ENCODE measurements at places on chromosomes 4 and X.

DNA sequence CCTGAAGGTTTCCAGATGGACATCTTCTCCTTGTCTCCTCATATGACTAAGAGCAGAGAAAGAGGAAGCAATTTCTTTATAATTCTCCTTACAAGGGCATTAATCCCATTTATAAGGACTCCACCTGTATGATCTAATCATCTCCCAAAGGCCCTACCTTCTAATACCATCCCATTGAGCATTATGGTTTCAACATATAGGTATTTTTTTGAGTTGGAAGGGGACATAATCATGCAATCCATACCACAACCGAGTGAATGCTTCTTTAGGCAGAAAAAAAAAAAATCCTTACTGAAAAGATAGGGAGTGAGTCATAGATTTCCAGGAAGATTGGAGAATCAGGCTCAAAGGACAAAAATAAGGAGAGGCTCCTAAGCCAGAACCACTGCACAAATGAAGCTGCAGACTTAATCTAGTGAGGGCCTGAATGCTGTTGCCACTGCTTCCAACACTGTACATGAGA lies 312.5 kb upstream of the HS3ST1 start:
- no peak for DNase-seq

GRCh38 chr4:30719454-30720020 lies 632 bp upstream of the PCDH7 start:
- peak; percentile 66 for DNase-seq

DNA sequence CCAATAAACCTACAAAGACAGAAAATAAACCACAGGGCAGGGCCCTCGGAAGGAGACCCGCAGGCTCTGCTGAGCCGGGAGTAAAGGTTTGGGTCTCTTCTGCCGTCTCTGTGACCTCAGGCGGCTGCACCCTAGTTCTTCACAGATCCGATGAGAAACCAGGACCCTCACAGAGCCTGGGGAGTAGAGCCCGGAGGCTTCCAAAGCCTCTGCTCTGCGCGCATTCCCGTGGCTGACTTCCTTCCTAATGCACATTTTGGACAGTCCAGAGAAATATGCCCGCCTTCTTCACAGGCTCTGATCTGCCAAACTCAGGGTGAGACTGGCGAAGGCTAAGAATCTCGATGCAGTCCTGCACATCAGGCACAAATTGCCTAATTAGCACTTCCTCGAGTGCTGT lies 245.5 kb downstream of the EVC2 start:
- no peak for DNase-seq

DNA sequence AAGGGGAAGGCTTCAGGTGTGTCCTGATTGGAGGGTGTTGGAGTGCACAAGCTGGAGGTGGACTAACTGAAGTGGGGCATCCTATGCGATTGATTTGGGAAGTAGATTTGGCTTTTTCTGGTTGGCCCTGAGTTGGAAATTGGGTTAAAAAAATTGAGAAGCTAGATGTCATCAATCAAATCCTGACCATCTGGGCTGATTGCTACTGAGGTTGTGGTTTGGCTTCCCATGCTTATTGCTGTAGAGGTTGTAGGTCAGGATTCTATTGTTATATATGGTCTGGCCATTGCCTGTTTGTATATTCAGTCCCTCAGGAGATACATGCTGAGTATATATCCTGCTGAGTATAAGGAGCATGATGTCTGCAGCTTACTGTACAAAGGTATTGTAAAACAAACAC lies 7.7 kb upstream of the ZNF81 start:
- no peak for DNase-seq

DNA sequence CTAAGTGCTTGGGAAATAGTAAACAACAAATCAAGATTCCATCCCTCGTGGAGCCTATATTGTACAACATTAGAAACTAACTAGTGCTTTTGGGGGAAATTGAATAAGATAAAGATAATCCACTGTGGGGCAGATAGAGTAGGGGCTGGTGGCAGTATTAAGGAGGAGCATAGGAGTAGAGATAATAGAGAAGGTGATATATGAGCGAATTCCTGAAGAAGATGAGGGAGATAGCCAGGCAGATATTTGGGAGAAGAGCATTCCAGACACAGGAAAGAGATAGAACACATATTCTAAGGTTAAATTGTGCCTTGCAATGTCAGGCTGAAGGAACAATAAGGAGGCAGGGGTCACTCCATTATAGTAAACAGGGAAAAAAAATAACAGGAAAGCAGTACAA lies 218.2 kb downstream of the GRID2 start:
- no peak for DNase-seq

DNA sequence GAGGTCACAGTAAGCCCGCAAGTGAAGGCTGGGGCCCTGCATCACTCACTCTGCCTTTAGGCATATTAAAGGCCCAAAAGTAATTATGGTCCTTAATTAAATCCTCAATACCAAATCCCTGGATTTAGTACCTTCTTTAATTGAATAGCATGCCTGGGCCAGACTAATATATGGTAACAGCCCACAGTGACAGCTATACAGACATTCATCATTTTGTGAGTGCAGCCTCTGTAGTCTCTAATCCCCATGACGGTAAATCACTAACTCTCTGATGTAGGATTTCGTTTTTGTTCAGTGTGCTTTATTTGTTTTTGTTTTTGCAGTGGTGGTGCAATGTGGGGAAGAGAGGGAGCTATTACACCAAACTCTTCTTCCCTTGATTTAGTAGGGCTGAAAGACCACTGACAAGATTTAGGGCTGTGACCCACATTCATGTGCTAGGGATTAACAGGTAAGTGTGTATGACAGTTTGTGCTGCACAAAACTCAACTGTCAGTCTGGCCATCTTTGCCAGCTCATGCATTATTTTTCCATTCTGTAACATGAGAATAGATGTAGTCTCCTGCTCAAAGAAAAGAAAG lies 60.6 kb upstream of the SLC39A8 start:
- DNase-seq, result peak; percentile 95

DNA sequence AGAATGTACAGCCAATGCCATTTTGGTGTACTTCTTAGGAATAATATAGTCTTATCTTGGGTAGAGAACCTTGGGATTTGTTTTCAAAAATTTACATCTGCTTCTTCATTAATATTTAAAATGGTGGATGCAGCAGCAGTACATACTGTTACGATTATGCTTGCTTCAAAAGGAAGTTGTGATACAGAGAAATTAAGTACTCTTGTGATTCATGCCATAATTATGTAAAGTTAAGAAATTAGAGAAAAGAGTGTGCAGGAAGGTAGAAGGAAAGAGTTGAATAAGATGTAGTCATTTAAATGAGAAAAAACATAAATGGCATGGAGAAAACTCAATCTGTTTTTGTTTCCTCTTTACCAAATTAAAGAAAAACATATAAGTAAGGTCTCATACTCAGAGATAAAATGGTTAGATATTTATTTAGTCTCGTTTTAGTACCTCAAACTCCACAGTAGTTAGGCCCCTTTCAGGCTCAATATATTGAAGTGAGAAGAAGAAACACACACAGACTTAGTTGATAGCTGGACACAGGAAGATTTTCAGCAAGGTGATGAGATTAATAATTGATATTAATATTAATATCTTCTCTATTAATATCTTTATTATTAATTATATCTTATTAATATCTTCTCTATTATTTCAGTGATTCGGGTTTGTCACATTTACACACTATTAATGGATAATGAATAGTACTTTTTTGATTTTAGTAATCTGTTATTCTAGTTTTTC lies 70.1 kb upstream of the HPGD start:
- no peak for DNase-seq

DNA sequence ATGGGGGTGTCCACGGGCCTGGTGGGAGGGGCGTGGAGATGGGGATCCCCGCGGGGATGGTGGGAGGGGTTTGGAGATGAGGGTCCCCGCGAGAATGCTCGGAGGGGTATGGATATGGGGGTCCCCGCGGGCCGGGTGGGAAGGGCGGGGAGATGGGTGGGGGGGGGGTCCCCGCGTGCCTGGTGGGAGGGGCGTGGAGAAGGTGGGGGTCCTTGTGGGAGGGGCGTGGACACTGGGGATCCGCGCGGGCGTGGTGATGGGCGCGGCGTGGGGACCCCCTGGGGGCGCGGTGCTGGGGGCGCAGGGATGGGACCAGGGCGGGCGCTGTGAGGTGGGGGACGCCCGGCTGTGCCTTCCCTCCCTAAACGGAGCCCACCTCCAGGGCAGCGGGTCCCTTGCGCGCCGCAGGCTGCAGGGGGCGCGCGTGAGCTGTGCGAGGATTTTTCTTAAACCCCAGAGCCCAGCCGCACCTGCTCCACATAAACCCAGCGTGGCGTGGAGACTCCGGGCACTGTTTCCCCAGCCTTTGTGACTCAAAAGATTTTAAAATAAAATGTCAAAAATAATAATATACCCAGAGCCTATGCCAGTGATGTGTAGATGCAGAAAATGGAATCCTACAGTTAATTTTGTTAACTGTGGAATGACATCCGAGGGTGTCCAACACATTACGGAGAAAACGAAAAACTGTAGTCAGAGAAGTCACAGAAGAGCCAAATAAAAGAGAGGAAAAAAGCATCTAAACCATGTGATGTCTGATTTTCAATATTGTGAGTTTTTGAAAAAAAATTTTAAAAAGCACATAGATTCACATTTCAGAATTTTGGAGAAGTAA lies 1.5 kb upstream of the ASMTL start:
- no peak for DNase-seq

- DNase-seq, result peak; percentile 49
These were observed 252.5 kb upstream of the CASK start for GRCh38 chrX:42175843-42176242.

GRCh38 chrX:12906046-12906761 lies at the start of gene TLR8:
Gene TLR8, plus strand, starts transcription at chrX:12906620. Its CDS starts 87 bp downstream, at chrX:12906707.
- DNase-seq, result no peak

- no peak for DNase-seq
These were observed 31.6 kb downstream of the TKTL1 start for GRCh38 chrX:154327038-154327820.

DNA sequence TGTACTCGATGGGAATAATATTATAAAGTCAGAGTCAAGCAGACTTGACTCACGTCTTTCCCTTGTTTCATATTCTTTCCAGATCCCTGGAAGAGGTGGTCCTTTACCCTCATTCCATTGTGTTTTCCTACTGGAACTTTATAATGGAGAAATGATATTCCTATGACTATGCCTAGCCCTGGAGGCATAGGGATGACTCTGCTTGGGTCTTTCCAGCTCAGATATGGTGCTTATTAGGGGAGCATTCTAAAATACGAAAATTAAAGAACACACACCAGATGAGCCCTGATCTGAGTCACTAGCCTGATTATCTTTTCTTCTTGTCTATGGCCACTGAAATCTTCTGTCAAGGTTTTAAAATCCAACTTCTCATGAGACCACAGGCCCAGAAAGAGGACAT lies 231.4 kb downstream of the ANKRD50 start:
- DNase-seq, result no peak

GRCh38 chr4:152843481-152844090 lies 63.8 kb downstream of the ARFIP1 start:
- peak; percentile 33 for DNase-seq

- no peak for DNase-seq
These were observed 90.6 kb upstream of the STOX2 start for GRCh38 chr4:183814461-183814860.

DNA sequence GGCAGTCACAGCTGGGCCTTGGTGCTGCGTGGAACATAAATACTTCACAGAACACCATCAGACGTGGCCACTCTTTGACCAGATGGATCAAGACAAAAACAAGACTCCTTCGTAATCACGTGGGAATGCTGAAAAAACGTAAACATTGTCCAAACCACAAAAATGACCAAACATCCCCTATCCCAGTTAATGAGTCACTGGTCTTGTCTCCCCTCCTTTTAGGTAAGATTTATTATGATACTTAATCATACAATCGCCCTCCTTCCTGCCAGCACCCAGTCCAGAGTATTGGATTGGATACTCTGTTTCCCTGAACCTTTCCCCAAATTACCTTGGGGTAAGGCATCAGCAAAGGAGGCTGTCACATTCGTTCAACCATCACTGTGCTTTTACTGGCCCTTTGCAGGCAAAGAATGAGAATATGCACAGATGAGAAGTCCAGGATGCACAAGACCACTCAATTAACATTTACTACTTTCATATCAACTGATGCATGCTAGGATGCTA lies 601 bp upstream of the TCEANC start:
- no peak for DNase-seq

DNA sequence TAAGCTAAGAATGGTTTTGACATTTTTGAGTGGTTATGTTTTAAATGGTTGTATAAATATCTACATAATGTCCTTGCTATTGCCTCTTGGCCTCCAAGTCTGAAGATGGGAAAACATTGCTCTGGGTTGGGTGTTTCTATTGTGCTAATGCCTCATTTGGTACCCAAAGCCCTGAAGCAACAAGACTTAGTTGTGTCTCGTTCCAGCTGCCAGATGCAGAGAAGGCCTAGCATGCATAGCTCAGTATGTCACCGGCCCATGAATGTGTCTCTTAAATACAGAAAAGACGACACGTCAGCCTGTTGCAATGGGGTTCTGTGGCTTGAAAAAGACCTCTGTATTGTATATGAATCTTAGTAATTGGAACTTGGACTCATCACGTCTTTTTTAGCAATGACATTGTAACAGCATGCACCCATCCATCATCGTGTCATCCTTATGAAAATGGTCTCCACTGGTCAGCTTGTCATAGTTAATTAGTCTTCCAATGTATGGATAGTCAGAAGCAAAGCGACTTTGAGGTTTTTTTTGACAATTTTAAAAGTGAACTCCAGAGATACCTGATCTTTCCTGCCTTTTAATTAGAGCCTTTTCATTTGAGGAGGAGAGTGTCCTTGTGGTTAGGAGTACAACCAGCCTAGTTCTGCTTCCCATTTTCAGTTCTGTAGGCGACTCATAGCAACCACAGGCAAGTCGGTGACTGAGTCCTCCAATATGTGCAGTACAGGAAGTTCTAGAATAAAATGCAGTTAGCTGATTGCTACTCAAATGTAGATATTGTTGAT lies 126.4 kb upstream of the GATB start:
- no peak for DNase-seq

DNA sequence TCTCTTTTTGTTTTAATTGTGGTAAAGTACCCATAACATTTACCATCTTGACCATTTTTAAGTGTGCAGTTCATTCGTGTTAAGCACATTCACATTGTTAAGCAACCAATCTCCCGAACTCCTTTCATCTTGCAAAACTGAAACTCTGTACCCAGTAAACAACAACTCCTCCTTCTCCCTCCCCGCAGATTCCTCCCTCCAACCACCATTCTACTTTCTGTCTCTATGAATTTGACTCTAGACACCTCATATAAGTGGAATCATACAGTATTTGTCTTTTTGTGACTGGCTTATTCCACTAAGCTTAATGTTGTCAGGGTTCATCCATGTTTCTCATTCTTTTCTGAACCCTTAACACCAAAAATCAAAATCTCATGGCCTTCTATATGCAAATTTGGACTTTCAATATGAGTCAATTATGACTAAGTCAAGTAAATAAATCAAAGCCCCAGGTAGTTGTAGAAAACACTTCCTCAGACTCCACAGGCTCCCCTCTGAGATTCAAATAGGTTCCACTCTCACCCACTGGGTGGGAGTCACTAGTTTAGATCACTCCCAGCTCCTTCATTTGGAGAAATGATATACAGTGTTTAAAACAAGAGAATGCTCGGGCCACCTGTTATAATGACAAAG lies 9.8 kb upstream of the RTL5 start:
- DNase-seq, result no peak

GRCh38 chrX:99653352-99653751 lies 756.7 kb downstream of the PCDH19 start:
- DNase-seq, result no peak

- no peak for DNase-seq
These were observed 54.1 kb upstream of the VEGFD start for GRCh38 chrX:15438332-15438731.

GRCh38 chrX:103687696-103688201 lies 1.2 kb upstream of the MORF4L2 start:
- DNase-seq, result peak; percentile 90
